ENCODE measurements at places on chromosomes 5 and 9.

GRCh38 chr5:59790376-59790775 is 103.2 kb downstream of the PDE4D start:
- DNase-seq, result no peak

DNA sequence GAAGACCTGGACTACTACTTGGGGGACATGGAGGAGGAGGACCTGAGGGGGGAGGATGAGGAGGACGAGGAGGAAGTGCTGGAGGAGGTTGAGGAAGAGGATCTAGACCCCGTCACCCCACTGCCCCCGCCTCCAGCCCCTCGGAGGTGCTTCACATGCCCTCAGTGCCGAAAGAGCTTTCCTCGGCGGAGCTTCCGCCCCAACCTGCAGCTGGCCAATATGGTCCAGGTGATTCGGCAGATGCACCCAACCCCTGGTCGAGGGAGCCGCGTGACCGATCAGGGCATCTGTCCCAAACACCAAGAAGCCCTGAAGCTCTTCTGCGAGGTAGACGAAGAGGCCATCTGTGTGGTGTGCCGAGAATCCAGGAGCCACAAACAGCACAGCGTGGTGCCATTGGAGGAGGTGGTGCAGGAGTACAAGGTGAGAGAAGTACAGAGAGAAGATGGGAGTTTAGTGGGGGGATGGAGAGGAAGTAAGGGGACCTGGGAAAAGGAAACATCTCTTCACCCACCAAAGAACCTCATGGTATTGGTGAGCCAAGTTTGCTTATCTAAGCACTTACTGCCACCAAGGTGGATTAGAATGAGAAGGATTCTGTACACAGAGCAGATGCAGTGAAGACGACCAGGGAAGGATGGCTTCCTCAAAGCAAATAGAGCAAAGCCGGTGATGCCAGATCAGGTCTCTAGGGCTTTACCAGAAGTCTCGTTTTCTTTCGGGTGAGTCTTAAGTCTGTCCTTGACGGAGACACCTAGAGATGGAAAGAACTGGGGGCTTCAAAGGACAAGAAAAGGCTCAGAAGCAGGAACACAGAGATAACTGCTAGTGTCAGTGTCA is 1.5 kb downstream of the TRIM41 start:
- DNase-seq, result no peak

DNA sequence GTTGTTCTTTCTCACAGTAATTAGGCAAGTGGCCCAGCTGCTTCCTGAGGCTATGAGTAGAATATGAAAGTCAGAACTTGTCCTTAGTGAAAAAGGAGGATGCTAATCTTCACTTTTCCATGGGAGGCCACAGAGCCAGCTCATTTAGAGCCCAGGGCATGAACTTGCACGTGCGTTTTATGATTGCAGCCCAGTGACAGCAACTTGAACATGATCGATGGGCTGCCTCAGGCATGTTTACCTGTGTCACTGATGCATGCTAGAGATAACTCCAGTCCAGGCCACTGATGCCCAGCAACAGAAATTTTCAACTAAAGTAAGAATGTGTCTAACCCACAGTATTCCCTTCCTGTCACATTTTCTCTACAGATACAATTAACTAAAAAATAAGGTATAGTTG is 179.3 kb downstream of the CTNND2 start:
- DNase-seq, result no peak

GRCh38 chr5:118988866-118989180 is 476 bp upstream of the DTWD2 start:
- no peak for DNase-seq

GRCh38 chr5:166845044-166845443 is 1446.4 kb upstream of the WWC1 start:
- DNase-seq, result no peak

DNA sequence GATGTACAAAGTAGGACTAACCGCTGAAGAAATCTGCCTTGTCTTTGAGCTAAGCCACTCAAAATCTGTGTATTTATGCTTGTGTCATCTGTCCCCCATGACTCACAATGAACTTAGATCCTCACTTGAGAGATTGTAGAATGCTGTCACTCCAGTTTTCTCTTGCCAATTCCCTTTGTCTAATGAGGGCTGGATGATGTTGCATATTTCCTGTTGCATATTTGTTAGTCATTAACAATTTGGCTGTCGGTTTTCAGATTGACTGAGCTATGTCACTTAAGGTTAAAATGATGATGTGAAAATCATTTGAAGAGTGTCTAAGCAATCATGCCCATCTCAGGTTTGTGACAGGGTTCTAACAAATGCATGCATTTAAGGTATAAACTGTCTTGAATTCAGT is 481.7 kb downstream of the CDH10 start:
- no peak for DNase-seq

- no peak for DNase-seq
Measured at GRCh38 chr9:15069106-15069505, 158.9 kb upstream of the FREM1 start.

- peak; percentile 49 for DNase-seq
Measured at GRCh38 chr9:101485924-101486692, 47.5 kb upstream of the RNF20 start.
